ENCODE measurements at places on chromosomes 4 and X. TPM values are rescaled to one million over a fixed set of nuclear protein-coding genes. Genes with fewer than 3 reads are reported as not detected.
A peak's percentile ranks its signal among the peaks of the same experiment; 100 is the strongest.

Gene EXOC1L
- not detected for total RNA-seq

Gene FAM156B
- total RNA-seq, result 28.5 TPM

GRCh38 chr4:139954512-139954911, 199.5 kb downstream of the MAML3 start:
- DNase-seq, result no peak

GRCh38 chr4:188941524-188942119, 802.4 kb downstream of the TRIML1 start:
- no peak for DNase-seq

DNA sequence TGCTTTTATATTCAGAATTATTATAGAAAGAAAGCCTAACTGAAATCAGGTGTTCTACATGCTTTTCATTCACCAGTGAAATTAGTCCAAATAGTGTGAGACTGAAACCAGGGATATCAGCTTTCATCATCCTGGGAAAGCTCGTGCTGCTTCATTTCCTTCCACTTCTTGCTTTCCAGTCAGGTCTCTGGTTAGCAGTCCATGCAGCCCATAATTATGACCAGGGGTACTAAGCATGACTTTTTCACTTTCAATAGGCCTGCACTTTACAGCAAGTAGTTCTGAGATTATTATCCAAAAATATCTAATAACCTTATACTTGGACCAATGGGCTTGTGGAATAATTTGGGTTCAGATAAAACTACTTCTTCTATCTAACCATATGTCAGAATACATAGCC, 673.2 kb upstream of the MAGEB2 start:
- no peak for DNase-seq

DNA sequence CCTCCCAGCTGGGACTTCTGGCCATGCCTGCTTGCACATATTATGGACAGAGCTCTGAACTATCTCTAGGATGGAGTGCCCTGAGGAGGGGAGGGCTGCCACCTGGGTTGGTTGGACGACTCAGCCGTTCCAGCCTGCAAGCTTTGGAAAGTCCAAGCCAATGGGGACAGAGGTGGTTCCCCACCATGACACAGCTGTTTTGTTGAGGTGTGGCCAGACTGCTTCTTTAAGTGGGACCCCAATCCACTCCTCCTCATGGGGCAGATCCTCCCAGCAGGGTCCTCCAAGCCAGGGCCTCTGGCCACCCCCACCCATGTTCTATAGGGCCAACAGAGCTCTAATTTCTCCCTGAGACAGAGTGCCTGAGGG, 22.7 kb downstream of the F8A3 start:
- no peak for DNase-seq

DNA sequence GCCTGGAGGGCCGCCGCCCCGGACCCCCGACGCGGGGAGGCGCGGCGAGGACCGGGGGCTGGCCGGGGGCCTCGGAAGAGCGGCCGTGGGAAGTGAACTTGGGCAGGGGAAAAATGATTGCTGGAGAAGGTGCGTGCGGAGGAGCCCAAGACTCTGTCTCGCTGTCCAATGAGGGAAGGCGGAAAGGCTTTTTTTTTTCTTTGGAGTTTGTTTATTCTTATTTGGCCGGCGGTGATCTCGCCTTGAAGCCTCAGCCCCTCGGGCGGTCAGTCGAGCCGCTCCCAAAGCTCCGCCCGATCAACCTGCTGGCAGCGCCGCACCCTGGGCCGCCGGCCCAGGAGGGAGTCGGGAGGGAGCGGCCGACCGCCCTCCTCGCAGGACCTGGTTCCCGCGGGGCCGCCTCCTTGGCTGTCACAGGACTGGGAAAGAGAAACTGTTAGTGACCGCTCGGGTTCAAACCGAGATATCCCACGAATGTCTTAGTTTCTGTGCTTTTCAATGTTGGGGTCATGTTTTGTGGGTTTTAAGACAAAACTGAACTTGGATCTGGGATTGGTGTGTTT, 2.5 kb downstream of the CPEB2 start:
- DNase-seq, result peak; percentile 93

DNA sequence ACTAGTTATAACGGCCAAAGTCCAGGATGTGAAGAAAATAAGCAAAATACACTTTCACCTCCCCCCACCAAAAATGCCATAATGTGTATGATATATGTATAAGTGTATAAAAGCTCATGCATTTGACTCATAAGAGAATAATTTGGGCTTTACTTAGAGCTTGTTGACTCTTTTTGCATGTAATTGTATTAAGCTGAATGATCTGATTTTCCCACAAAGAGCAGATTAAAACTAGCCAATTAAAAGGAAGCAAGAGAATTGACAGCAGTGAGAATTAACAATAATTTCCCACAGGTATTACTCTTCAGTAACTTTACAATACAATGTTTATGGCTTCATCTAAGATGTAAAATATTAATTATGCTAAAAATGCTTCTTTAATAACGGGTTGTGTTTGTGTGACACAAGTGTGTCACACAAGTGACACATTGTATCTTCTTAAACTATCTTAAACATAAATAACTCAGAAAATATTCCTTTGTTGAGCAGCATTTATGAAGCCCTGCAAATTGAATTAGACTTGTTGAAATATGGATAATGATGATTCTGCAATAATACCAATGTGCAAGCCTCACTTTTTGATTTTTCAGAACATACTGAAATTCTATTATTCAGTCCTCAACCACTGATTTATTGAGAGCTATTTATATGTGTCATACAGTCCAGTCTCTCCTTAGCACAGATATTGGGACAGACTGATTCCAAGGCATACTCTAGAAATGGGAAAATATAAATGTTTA, 134.5 kb downstream of the SLIT2 start:
- DNase-seq, result no peak

DNA sequence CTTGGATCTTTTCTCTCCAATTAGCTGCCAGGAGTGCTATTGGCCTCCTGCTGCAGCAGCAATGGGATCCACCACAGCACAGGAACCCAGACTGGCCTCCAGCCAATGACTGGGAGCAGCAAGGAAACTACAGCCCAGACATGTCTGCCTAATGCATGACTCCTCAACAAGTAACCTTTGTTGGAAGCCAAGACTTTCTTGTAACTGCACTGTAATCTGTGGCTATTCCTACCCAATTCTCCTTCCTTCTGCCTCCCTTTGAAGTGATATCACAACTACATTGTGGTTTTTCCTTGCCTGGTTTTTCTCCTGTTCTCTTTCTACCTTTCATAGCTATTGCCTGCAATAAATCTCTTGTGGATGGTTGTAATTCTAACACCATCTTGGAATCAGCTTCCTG, 39.8 kb downstream of the SNCA start:
- DNase-seq, result no peak

DNA sequence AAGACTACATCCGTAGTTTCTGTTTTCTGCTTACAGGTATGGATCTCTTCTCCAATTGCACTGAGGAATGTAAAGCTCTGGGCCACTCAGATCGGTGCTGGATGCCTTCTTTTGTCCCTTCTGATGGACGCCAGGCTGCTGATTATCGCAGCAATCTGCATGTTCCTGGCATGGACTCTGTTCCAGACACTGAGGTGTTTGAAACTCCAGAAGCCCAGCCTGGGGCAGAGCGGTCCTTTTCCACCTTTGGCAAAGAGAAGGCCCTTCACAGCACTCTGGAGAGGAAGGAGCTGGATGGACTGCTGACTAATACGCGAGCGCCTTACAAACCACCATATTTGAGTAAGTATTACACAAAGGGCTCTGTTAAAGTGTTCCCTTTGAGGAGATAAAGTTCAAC, 13.8 kb downstream of the PCDH10 start:
- no peak for DNase-seq

DNA sequence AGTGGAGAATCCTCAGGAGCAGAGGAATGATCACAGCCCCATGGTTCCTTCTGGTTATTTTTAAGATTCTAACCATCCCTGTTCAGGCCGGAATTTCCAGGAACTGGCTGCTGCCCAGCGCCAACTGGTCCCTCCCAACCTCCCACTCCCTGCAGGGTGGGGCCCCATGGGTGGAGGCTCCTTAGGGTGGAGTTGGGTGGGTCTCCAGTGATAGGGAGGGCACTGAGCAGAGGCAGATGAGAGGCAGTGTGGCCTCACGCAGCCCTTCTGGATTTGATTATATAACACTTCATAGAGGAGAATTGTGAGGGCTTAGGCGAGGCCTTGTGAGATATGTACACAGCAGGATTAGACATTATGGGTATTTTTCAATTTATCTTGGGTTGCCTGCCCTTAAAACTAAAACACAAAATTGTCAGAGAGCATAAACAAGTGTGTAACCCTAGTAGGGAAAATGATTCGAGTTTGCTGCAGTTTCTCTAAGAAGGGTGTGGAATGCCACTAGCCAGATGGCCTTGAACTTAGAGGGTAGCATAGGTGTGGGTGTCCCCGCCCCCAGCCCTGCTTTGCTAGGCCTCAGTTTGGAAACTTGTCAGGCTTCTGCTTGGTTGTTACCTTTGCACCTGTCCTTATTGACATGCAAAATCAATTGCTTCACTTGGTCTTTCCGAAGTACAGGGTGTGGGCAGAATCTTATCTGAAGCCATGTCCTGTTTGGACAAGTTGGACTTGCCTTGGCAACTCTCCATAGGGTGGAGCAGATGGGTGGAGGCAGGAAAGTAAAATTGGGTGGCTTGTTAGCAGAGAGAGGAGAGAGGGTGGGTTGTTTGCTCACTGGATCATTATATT, 9.4 kb downstream of the KLF3 start:
- DNase-seq, result no peak

Data from mesenteric fat pad (tissue), 1 donor.